CMK (cell line): ENCODE measurements at places on chromosomes 5 and 9.

GRCh38 chr9:92187390-92187789, 72.2 kb upstream of the SPTLC1 start:
- no peak for DNase-seq

DNA sequence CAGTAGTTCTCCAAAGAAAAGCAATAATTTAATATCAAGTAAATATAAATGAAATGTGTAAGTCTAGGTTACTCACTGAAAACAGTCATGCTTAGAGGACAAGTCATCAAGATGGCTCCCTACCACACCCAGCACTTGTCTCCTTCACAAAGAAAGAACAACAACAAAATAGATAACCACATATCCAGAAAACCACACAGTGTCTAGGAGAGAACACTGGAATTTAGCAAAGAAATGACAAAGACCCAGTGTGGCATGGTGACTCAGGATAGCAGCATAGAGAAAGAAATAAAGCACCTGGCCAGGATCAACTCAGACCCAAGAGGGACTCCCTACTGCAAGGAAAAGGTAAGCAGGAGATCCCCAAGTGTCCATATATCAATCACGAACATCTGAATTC, 356.2 kb downstream of the TMEM161B start:
- DNase-seq, result no peak

DNA sequence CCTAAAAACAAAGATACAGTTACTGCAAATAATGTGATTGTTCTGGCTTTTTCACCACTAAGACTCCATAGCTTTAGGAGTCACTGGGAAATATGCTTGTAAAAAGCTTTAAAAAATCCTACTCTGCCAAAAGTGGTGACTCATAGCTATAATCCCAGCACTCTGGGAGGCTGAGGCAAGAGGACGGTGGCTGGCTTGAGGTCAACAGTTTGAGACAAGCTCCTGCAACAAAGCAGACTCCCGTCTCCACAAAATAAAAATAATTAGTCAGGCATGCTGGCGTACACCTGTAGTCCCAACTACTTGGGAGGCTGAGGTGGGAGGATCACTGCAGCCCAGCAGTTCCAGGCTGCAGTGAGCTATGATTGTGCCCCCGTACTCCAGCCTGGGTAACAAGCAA, 406.4 kb downstream of the HTR1A start:
- no peak for DNase-seq

GRCh38 chr5:78527054-78527859, 121.3 kb downstream of the LHFPL2 start:
- no peak for DNase-seq

GRCh38 chr9:69265891-69266290, 59.1 kb upstream of the ENTREP1 start:
- DNase-seq, result no peak

DNA sequence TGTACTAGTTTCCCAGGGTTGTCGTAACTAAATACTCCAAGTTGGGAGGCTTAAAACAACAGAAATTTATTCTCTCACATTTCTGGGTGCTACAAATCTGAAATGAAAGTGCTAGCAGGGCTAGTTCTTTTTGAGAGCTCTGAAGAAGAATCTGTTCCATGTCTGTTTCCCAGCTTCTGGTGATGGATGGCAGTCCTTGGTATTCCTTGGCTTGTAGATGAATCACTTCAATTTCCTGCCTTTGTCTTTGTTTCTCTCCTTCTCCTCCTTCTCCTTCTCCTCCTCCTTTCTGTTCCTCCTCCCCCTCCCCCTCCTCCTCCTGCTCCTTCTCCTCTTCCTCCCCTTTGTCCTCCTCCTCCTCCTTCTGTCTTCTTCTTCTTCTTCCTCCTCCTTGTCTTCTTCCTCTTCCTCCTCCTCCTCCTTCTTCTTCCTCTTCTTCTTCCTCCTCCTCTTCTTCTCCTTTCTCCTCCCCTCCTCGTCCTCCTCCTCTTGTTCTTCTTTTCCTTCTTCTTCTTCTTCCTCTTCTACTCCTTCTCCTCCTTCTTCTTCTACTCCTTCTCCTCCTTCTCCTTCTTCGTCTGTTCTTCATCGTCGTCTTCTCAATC, 104.7 kb upstream of the ANKRD55 start:
- no peak for DNase-seq

GRCh38 chr5:6607559-6607936, 25.3 kb downstream of the NSUN2 start:
- no peak for DNase-seq

DNA sequence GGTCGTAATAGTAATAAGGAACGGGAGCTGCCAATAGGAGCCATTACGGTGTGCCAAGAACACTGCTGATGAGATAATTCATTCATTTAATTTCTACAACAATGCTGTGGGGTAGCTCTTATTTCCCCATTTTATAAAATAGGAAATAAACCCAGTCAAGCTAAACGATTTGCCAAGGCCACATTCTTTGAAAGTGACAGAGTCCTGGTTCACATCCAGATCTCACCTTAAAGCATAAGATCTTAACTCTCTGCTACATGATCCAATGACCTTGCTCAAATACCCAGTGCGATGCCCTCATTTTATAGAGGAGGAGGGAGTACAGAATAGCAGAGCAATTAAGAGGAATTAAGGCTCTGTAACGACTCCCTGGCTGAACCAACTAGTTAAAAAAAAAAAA, 5.0 kb downstream of the PDE6A start:
- no peak for DNase-seq

DNA sequence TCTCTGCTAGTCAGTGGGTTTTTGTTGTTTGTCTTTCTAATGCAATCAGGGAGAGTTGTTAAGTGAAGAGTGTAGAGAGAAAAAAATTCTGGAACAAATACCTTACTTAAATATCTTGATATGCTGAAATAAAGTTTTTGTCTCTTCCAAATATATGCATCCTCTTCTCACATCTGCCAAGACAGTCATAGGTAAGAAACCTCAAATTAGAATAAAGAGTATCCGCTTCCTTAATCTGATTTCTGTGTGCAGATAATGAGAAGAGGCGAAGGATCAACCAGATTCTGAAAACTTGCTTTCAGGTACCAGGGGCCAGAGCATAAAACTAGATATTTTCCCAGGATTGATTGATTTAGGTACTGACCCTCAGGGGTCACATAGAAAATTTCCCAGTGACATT, 11.3 kb upstream of the IL6ST start:
- no peak for DNase-seq

GRCh38 chr5:135514116-135514515, 21.6 kb downstream of the NEUROG1 start:
- no peak for DNase-seq

- DNase-seq, result no peak
These were observed 62.7 kb downstream of the ST8SIA4 start for GRCh38 chr5:100840370-100840769.

DNA sequence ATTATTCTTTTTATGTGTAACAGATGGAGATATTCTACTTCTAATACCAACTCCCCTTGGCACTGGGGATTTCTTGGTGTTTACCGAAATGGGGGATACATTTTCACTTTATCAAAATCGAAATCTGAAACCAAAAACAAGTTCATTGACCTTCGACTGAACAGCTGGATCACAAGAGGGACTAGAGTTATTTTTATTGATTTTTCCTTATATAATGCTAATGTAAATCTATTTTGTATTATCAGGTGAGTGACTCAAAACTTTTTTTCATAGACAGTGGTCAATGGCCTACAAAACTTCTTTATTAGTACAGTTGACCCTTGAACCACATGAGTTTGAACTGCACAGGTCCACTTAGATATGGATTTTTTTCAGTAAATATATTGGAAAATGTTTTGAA, 10.2 kb downstream of the PKD2L2 start:
- DNase-seq, result no peak

DNA sequence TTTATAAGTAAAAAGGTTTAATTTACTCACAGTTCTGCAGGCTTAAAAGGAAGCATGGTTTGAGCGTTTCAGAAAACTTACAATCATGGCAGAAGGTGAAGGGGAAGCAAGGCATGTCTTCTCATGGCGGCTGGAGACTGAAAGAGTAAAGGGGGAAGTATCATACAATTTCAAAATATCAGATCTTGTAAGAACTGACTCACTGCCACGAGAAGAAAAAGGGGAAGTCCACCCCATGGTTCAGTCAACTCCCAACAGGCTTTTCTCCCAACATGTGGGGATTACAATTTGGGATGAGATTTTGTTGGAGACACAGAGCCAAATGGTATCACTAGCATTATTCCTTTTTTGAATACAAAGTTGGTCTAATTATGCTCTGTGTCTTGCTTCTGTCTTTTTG, 627.9 kb upstream of the ST8SIA4 start:
- no peak for DNase-seq

DNA sequence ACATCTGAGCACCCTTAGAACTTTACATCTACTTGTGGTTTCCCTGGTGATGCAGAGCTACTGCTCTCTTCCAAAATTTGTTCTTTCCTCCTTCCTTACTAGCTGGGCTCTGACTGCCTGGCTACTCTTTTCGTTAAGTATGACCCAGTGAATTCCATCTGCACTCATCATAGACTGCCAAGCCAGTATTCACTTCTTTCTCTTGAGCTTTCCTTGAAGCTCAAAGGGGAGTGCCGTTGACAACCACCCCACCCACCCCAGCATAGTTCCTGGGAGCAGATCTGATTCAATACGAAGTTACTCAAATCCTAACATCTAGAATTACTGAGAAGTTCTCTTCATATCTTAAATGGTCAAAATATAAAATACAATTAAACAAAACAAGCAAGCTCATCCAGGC, 190.5 kb downstream of the ADAMTS12 start:
- no peak for DNase-seq

- DNase-seq, result no peak
These were observed 47.5 kb upstream of the CPLX2 start for GRCh38 chr5:175823731-175824525.

DNA sequence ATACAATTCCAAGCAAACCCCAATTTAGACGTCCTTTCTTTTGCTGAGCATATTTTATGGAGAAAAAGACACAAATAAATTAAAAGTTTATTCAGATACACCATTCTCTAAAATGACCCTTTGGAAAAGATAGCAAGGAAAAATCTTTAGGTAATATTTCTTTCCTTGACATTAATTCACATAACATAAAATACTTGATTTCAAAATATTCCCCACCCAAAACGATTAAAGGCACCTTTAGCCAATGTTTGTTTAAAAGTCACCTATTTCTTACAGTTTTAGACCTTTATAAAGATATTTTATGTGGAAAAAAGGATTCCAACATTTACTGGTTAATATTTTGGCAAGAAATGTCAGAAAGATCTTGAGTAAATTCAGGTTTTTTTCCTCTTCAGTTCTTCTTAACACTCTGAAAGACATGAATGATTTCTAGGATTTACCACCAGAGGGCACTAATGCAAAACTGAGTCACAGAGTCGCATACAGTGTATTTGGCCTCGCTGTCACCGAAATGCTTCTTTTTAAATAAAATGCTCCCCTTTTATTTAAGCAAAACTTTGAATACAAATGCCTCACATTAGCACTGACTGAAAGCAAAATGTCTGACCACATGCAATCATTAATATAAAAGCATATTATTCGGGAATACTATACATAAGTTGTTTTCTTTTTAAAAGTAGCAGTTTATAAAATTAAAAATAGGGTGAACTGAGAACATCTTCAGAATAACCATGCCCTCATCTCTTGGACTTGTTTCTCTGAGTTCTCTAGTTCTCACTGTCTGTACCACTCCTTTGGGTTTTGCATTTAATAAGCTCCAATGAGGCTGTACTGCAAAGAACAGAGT, 122.5 kb downstream of the SLC1A3 start:
- DNase-seq, result peak; percentile 67

DNA sequence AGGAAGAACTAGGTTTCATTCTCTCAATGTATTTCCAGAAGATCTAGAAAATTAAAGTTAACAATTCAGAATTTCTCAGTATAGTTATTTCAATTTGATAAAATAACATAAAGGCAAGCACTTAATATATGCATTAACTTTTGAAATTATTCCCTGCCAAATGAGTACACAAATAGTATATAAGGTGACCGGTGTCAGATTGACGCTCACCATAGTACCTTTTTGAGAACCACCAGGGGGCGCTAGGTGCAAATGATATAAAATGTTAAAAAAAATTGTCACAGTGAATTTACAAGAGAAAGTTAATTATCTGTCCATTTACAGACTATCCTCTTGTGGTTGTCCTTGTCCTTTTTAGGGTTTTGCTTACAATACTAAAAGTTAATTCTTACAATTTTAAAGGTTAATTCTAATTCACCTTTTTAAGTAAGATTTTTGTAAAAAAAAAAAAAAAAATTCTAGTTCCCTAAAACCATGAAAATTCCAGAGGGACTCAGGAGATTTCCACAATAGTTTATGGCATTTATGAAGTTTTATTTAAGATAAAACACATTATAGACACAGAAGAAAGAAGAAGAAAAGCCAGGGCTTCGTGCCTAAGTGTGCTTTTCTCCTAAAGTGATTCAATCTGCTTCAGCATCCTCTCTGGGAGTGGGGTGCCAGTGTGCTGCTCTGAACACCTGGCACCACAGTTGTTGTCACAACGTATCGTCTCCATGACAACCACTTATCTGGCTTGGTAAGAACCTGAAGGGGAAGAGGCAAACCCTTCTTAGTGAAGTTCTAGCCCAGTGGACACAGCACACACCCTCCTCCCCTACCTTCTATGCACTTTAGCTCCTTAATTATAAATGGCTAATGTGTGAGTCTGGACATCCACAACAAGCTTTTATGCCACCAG, 1.7 kb downstream of the ADAMTS16 start:
- DNase-seq, result peak; percentile 22

DNA sequence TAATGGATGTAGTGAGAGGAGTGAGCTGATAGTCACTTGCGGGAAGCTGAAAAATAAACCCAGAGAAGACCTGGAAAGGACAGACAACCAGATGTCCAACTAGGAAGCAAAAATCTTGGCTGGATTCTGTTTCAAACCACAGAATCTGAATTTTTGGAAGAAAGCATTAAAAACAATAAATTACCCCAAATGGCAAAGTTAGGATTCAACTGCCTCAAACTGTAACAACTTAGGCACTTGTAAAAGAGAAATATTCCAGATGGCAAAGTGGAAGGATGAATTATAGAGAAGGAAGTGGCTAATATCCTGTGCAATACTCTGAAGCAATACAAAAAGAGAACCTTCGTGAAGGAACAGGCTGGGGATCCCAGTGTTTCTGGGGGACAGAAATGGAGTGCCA, 46.8 kb upstream of the SLIT3 start:
- no peak for DNase-seq

DNA sequence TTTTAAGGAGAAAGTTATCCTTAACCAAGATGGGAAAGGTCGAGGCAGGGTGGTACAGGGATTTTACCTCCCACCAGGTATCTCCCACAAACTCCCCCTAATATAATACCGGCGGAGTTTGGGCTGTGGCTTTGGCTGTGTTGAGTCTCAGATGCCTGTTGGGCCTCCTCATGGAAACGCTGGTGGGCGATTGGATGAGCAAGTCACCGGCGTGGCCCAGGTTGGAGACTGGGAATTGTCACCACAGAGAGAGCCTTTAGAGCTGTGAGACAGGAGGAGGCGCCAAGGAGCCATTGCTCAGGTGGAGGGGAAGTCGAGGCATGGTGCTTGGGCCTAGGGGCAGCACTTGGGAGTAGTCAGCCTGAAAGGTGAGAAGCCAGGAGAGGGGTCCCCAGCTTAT, 3.4 kb upstream of the CAMSAP1 start:
- no peak for DNase-seq

DNA sequence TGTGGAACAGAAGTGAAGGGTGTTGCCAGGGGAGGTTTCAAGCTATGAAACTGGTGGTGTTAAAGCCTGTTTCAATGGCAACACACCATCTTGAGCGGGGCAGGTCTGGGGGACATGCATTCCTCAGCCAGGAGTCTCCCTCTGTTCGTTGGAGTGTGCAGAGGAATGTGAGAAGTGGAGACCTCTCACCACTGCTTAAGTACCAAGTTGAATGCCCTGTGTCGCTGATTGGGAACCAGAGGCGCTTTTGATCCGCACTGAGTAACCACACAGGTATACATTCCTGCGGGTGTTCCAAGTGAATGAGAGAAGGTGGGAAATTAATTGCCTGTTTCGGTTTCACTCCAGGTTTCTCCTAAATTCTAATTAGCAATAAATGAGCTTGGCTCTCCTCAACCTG, 99.4 kb downstream of the LIX1 start:
- DNase-seq, result no peak
